ENCODE measurements at places on chromosomes 5 and 9. TPM values are rescaled to one million over a fixed set of nuclear protein-coding genes. Genes with fewer than 3 reads are reported as not detected.

Gene NOXA1
- total RNA-seq: 41.5 TPM

Gene CEP120
- 15.0 TPM for total RNA-seq

Gene RETREG1
- total RNA-seq: 54.1 TPM

Gene ANKRD31
- total RNA-seq: 0.14 TPM

Gene AGXT2
- total RNA-seq: not detected

Gene DNAH5
- total RNA-seq: 0.36 TPM

Gene RLN1
- total RNA-seq: not detected

Gene CCL27
- not detected for total RNA-seq

Gene GADD45G
- 6.6 TPM for total RNA-seq

DNA sequence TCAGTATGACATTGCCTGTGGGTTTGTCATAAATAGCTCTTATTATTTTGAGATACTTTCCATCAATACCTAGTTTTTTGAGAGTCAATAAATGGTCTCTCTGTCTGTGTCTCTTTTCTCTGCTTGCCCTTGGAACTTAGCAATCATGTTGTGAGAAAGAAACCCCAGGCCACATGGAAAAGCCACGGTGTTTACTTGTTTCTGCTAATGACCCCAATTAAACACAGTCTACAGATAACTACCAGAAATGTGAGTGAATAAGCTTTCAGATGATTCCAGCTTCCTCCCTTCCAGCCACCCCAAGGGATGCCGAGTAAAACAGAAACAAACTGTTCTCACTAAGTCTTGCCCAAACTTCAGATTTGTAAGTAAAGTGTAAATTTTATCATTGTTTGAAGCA is 584.9 kb downstream of the MAT2B start:
- DNase-seq: no peak

- no peak for DNase-seq
Measured at GRCh38 chr9:131668439-131669268, 71.2 kb downstream of the RAPGEF1 start.

- DNase-seq: peak; percentile 90
Measured at GRCh38 chr5:76386360-76386759, 16.7 kb upstream of the IQGAP2 start.

- peak; percentile 78 for DNase-seq
Measured at GRCh38 chr5:176611435-176611834, 1.5 kb upstream of the GPRIN1 start.

- DNase-seq: peak; percentile 85
Measured at GRCh38 chr5:134145779-134146581, 30.8 kb downstream of the SKP1 start.

- DNase-seq: no peak
Measured at GRCh38 chr9:95368377-95369160, 51.1 kb upstream of the FANCC start.

- no peak for DNase-seq
Measured at GRCh38 chr5:88964831-88965230, 81.8 kb upstream of the MEF2C start.

GRCh38 chr5:107835096-107835495 is 164.4 kb upstream of the EFNA5 start:
- no peak for DNase-seq

- no peak for DNase-seq
Measured at GRCh38 chr5:126182971-126183695, 240.1 kb upstream of the GRAMD2B start.

DNA sequence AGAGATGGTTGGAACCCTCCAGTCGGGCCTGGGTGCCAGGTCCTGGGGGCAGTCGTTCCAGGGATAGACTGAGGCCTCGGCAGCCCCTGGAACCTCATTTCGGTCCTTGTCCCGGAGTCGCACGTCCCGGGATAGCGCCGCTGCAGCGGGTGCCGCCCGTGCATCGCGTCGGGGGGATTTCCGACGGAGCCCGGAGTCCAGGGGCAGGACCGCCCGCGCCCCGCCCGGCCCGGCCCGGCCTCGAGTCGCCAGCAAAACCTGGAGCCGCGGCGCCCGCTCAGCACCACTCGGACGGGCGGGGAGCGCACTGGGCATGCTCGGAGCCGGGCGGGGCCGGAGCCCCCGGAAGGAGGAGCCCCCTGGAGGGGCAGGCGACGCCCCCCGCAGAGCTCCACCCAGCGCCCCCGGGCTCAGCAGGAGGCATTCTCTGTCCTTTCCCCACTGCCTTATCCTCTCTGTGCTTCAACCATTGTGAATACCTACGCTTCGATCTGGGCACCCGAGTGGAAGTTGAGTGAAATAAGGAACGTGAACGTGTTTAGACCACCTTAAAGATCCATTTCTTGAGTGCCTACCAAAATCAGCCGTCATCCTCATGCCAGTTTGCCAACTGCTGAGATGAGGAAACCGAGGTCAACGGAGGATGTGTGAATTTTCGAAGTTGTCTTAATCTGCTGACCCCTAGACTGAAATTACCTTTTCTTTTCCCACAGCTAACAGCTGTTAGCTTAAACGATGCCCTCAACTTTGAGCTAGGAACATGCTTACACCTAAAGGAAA is 1.7 kb upstream of the PTPN3 start:
- peak; percentile 86 for DNase-seq

GRCh38 chr5:34533582-34534522 is 122.3 kb upstream of the RAI14 start:
- DNase-seq: no peak

DNA sequence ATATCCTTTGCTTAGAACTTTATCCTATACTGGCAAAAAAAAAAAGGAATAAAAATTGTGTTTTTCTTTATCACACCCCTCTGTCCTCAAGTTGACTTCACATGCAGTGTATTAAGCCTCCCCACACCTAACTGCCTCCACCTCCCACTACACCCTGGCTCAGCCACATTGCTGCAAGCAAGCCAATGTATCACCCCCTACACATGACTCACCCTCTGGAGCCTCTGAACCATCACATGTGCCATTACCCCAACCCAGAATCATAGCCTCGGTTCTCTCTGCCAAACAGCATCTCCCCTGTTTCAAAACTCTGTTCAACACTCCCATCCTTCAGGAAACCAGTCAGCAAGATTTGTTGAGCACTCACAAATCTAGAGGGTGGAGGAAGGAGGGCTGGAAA is 209.0 kb downstream of the CWC27 start:
- DNase-seq: no peak

DNA sequence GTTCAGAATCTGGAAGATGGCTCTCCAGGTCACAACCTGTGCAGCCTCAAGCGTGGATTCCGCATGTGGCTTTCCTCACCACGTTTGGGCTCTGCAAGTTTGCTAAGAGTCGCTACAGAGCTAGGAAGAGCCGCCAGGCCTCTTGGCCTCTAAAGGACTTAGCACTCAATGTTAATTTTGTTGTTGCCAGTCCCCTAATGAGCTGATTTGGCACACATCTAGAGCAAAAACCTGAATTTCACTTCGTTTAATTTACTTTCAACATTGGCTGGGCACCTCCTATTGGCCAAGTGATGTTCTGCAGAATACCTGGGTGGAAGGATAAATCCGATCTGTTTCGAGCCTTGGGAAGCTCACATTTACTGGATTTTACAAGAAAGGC is 65.8 kb upstream of the UNC5A start:
- no peak for DNase-seq

- DNase-seq: no peak
Measured at GRCh38 chr5:36669015-36669651, 62.7 kb downstream of the SLC1A3 start.

GRCh38 chr5:151008906-151009305 is 11.5 kb upstream of the GPX3 start:
- DNase-seq: no peak

DNA sequence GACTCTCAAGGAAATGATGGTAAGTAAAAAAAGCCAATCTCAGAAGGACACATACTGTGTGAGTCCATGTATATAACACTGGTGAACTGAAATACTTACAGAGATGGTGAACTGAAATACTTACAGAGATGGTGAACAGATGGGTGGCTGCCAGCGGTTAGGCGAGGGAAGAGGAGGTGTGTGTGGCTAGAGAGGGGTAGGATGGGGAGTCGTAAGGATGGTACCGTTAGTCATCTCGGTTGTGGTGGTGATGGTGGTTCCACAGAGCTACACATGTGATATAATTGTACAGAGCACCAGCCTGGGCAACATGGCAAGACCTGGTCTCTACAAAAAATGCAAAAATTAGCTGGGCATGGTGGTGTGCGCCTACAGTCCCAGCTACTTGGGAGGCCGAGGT is 113.6 kb upstream of the RAPGEF1 start:
- DNase-seq: no peak

DNA sequence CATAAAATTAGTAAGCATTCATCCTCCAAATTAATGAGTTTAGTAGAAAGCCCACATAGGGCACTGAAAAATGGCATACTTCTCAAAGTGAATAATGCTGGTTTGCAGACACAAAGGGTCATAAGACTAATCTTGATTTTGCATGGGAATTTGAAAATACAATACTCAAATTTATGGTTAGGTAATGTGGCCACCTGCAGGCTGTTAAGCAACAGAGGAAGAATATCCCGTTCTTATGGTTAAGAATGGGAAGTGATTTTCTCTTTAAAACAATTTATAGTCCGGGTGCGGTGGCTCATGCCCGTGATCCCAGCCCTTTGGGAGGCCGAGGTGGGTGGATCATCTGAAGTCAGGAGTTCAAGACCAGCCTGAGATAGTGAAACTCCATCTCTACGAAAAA is 9.4 kb upstream of the PLCXD3 start:
- DNase-seq: no peak

GRCh38 chr9:126366366-126367011 is 39.9 kb downstream of the MVB12B start:
- DNase-seq: no peak

DNA sequence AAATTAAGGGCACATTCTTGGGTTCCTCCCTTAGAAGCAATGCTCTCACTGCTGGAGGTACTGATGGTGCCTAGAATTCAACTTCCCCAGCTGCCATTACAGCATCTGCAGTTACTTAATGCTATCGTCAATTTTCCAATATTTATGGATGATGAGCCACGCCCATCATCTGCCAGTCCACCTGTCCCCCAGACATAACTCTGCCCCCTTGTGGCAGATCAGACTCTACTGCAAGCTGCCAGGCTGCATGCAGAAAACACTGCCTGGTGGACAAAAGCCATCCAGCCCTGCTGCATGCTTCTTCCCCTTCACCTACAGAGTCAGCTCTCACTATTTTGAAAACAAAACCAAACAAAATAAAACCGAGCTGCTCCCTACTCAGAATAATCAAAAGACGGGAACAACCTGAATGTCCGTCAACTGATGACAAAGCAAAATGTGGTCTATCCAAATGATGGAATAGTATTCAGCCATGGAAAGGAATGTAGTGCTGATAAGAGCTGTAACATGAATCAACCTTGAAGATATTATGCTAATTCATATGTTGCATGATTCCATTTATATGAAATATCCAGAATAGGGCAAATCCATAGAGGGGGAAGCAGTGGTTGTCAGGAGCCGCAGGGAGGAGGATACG is 66.4 kb downstream of the RETREG1 start:
- DNase-seq: peak; percentile 56

GRCh38 chr5:377326-377981 is 55.9 kb downstream of the AHRR start:
- peak; percentile 16 for DNase-seq

DNA sequence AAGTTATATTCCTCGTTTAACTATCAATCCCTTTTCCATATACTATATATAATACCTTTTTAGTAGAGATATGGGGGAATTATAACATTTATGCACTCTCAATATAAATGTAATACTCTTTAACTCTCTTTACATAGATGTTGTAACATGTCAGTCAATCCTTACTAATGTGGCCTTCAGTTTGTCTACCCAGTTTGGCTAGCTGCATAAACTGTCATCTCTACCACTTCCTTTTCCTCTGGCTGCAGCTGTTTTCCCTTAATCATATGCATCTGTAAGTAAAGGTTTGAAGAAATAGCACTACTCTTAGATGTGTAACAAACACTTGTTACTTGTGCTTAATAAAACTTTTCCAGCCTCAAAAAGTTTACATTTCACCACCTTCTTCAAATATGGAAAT is 13.4 kb downstream of the ABHD17B start:
- no peak for DNase-seq

GRCh38 chr5:141039517-141039916 is 11.7 kb upstream of the PCDHB1 start:
- no peak for DNase-seq

- peak; percentile 83 for DNase-seq
Measured at GRCh38 chr9:72363908-72364678, 915 bp downstream of the ZFAND5 start.

- no peak for DNase-seq
Measured at GRCh38 chr5:117107859-117108258, 533.2 kb upstream of the SEMA6A start.

GRCh38 chr5:42912184-42912798 is 100.6 kb upstream of the SELENOP start:
- DNase-seq: no peak

DNA sequence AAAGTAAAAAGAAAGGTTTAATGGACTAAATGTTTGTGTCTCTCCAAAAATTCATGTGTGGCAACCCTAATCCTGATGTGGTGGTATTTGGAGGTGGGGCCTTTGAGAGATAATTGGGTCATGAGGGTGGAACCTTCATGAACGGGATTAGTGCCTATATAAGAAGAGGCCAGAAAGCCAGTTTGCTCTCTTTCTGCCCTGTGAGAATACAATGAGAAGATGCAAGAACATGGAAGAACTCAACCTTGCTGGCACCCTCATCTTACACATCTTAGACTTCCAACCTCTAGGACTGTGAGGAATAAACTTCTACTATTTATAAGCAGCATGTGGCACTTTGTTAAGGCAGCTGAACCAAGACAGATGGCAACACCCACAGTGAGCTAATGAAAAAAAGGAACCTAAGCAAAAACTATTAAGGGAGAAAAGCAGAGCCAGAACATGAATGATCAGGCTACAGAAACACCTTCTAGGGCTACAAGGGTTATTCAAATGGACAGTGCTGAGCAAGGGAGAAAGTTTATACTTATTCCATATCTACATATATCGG is 159.5 kb downstream of the PLK2 start:
- no peak for DNase-seq

DNA sequence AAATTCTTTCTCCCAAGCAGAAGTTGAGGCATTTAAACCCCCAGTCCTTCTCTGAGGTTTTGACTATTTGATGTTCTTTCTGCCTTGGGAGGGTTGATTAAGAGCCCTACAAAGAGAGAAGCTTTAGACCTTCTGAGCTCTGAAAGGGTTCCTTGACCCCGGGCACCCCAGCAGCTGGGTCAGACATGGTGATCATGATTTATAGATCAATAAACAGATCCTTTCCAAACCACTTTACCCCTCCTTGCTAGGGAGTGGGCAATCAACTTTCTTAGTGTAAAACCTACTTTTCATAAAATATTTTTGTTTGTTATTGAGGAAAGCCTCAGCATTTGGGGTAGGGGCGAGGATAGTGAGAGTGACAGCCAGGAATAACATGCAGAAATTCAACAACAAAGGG is 117.6 kb downstream of the PRDM6 start:
- no peak for DNase-seq

DNA sequence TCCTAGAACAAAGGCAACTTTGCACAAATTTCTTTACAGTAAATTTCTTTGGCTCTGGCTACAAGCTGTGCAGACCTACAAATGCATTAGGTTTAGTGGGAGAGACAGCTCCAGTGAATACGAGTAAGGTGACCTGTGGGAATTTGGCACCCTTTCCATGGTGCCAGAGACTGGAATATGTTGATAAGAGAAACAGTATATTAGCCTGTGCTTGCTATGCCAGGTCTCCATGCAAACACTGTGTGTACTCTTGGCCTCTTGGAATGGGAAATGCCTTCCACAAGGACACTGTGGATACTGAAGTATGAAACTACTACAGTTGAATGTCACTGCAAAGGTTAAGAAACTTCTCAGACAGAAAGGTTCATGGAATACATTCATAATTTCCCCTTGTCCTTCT is 458.5 kb downstream of the IRX1 start:
- no peak for DNase-seq
